ENCODE measurements at places on chromosomes 16 and 17.

DNA sequence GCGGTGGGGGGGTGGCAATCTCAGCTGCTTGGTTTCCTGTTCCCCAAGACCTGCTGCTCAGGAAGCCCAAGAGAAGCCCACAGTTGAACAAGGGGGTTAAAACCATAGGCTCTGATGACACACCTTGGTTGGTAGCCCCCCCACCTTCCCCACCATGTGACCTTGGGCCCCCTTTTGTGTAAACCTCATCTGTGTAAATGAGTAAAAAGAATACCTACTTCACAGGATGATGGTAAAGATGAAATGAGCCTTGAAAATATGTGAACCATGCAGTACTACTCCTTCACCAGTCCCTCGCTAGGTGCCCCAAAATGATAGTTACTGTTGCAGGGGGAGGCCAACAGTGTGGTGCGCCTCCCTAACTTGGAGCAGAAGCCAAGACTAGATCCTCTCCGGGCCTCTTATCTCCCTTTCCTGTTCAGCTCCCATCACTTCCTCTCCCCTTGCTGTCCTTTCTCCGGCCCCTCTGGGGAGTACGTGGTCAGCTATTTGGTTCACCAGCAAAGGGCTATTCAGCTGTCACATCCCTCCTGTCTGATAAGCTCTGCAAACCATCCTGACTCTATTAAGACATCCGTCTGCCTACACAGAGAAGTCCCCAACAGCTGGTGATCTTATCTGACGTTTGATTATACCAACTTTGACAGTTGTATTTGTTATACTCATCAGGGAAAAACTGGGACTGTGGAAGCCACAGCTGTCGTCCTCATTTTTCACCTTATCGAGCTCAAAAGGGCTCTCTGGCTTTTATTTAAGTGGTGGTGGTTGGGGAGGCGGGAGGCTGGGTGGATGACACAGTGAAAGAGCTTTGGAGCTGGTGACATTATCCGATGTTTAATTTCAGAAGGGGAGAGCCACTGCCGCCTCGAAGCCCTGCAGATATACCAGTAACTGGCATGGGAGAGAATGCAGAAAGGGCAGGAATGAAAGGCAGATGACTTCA is 19.9 kb downstream of the DCAKD start:
- no peak for DNase-seq

- no peak for DNase-seq
Observed at GRCh38 chr17:77089124-77089490, 51.7 kb upstream of the SEC14L1 start.

- DNase-seq: no peak
Observed at GRCh38 chr16:84820305-84820684, 510 bp downstream of the CRISPLD2 start.

DNA sequence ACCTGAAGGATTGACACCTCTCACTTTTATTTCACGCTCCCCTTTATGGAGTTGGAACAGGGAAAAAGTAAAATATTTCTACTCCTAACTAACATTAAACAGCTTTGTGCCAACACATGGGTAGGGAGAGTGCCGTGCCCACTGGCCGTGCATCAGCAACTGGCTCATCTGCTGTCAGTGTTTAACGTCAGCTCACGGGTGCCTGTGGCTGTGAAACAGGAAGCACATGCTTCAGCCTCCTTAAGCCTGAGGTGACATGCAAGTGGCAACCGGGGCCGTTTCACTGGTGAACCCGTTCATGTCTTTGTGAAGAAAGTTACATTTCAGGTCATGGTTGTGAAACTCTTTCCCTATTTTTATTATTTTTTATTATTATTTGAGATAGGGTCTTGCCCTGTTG is 3.2 kb downstream of the SPG7 start:
- no peak for DNase-seq

- no peak for DNase-seq
Observed at GRCh38 chr16:14244196-14245010, 173.3 kb downstream of the MRTFB start.

Measured in GM19239 (cell line).